Nephron progenitor cell (in vitro differentiated cells): ENCODE measurements at places on chromosomes 5 and 9.

GRCh38 chr9:19471737-19472648 lies 63.2 kb downstream of the ACER2 start:
- peak; percentile 77 for DNase-seq

DNA sequence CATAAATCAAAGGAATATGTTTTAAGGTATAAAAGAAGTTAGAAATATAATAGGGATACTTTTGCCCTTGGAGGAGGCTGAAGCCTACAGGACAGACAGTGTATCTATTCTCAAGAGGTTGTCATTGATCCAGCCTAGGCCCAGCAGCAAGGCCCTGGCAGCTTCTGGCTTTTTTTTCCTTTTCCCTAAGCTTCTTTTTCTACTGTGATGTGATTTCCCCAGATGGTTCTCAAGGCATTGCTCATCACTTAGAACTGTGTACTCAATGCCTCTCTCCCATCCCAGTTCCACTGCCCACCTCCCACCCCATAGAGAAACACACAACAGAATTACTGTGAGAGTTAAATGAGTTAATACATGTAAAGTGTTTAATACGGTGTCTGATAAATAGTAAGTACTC lies 88.6 kb downstream of the SLC44A1 start:
- no peak for DNase-seq

- no peak for DNase-seq
Observed at GRCh38 chr5:150460781-150461180, 11.2 kb upstream of the RPS14 start.

- DNase-seq, result no peak
Observed at GRCh38 chr9:112846528-112847488, 43.9 kb downstream of the SLC46A2 start.
